Temporal lobe (tissue), 4 donors: ENCODE measurements at places on chromosomes 1 and 21. TPM values are rescaled to one million over a fixed set of nuclear protein-coding genes. Genes with fewer than 3 reads are reported as not detected.

ASCL5 gene
- not detected for total RNA-seq

BRINP3 gene
- total RNA-seq: 38.6 TPM

LCE1B gene
- not detected for total RNA-seq

DDX59 gene
- 14.3 TPM for total RNA-seq

CRYAA gene
- total RNA-seq: not detected

OR6K2 gene
- not detected for total RNA-seq

MAP3K21 gene
- 3.2 TPM for total RNA-seq

CCDC190 gene
- total RNA-seq: 0.98 TPM

CLDN17 gene
- total RNA-seq: not detected

PM20D1 gene
- total RNA-seq: under 0.01 TPM
